Breast epithelium (tissue), 4 donors: ENCODE measurements at places on chromosomes 7 and 10.

DNA sequence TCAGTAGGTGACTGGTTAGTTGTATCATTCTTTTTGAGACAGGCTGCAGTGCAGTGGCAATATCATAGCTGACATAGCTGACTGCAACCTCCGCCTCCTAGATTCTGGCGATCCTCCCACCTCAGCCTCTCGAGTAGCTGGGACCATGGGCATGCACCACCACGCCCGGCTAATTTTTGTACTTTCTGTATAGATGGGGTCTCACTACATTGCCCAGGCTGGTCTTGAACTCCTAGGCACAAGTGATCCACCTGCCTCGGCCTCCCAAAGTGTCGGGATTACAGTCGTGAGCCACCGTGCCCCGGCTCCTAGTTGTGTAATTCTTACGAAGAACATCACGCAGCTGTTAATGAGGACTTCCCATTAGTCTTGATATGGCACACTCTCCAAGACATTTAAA is 123.4 kb upstream of the VKORC1L1 start:
- H3K4me3 ChIP-seq: no peak overlapping the region
- no peak overlapping the region for H3K27ac ChIP-seq
- DNase-seq: no peak
- no peaks in the 10 kb centered on the region for H3K27me3 ChIP-seq
- no peaks in the 10 kb centered on the region for H3K4me1 ChIP-seq

DNA sequence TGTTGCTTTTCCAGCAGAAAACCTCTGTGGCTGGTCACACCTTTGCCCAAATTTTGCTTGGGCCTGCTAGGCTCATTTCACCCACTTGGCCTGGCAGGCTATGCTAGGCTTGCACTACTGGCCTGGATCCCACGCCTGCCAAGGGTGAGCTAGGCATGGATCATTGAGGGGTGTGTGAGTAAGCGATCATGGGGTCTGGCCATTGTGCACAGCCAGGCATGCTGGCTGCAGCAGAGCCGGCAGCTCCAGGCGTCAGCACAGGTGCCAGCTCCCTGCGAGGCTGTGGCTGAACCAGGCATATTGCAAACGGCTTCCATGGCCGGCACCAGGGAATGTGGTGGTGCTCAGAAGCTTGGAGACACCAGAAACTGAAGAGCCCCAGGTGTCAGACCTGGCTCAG is 19.2 kb downstream of the CFAP70 start:
- H3K4me1 ChIP-seq: no peaks in the 10 kb centered on the region
- H3K36me3 ChIP-seq: no peaks in the 10 kb centered on the region
- H3K27me3 ChIP-seq: no peaks in the 10 kb centered on the region
- no peak overlapping the region for H3K27ac ChIP-seq
- no peak for DNase-seq

DNA sequence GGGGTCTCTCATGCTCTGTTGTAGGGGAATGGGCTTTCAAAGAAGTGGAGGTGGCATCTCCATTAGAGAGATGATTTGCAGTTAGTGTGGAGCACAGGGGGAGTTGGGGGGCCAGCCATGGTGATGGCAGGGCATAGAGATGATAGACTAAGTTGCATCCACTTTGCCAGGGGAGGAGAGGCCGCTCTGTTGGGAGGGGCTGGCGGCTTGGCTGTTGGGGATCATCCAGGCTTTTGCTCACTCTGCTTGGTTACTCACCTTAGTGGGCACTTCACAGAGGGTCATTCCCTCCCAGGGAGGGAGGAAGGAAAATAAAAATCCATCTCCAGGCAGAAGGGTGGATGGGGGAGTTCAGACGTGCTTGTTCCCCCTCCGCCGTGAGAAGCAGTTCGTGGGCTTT is 31.4 kb upstream of the CDH23 start:
- H3K4me1 ChIP-seq: no peaks in the 10 kb centered on the region
- H3K27me3 ChIP-seq: no peaks in the 10 kb centered on the region
- H3K36me3 ChIP-seq: no peaks in the 10 kb centered on the region
- no peak overlapping the region for H3K27ac ChIP-seq
- DNase-seq: no peak

DNA sequence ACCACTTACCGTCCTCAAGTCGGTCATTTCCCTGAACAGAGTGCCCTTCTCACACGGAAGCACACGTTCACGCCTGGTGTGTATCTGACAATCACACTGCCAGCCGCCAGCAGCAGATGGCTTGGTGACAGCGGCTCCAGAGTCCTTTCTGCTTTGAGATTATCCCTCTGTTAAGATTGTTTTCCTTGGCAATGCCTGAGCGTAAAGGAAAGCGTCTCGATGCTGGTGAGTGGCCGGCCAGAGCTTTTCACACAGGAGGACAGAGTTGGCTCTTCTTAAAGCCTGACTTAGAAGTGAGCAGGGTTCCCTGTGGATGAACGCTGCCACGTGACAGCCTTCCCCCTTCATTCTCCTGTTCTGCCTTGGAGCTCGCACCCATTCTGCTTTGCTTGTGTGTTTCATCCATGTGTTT is 22.1 kb upstream of the PRKAR1B start:
- no peak for DNase-seq
- H3K36me3 ChIP-seq: no peaks in the 10 kb centered on the region
- no peaks in the 10 kb centered on the region for H3K27me3 ChIP-seq
- no peaks in the 10 kb centered on the region for H3K4me1 ChIP-seq
- H3K4me3 ChIP-seq: no peak overlapping the region

DNA sequence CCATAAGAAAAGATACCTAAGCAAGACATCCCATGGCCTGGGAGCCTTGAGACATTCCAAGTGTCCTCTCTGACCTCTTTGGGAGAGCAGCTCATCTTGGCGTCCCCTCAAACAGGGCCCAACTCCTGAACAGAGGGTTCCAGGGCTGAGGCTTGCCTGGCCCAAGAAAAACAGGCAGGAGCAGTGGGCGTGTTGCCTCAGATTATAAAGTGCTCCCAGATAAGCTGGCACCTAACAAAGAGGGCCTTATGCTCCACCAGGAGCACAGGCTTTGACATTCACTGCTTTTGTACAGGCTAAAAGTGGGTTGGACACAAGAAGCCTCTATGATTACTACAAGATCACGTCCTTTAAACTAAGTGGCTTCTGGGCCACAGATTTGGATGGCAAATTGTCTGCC is 193.1 kb downstream of the FGFR2 start:
- DNase-seq: no peak
- H3K27ac ChIP-seq: no peak overlapping the region
- no peak overlapping the region for H3K4me3 ChIP-seq
- H3K27me3 ChIP-seq: no peaks in the 10 kb centered on the region
- H3K36me3 ChIP-seq: no peaks in the 10 kb centered on the region
- no peaks in the 10 kb centered on the region for H3K4me1 ChIP-seq

DNA sequence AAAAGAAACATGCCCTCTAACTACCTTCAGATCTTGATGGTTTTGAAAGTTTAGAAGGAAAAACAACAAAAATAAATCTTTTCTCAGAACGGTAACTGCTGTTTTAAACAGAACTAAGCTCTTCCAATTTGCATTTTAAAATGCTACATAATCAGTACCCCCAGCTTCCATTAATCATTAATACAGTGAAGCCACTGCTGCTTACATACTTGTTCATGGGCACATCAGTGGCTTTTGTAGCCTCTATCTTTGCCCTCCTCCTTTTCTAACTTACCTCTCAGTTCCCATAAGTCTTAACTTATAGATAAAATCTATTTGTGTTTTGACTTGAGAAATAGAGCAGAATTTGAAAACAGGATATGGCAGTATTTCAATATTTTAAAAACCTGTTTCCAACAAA is 109.1 kb downstream of the POLL start:
- no peak overlapping the region for H3K4me3 ChIP-seq
- no peak overlapping the region for H3K27ac ChIP-seq
- H3K27me3 ChIP-seq: no peaks in the 10 kb centered on the region
- no peaks in the 10 kb centered on the region for H3K4me1 ChIP-seq
- DNase-seq: no peak

GRCh38 chr7:157418204-157419034 is 81.6 kb downstream of the DNAJB6 start:
- DNase-seq: no peak
- no peaks in the 10 kb centered on the region for H3K4me1 ChIP-seq
- no peaks in the 10 kb centered on the region for H3K36me3 ChIP-seq
- no peaks in the 10 kb centered on the region for H3K27me3 ChIP-seq
- H3K4me3 ChIP-seq: no peak overlapping the region
- H3K27ac ChIP-seq: no peak overlapping the region

DNA sequence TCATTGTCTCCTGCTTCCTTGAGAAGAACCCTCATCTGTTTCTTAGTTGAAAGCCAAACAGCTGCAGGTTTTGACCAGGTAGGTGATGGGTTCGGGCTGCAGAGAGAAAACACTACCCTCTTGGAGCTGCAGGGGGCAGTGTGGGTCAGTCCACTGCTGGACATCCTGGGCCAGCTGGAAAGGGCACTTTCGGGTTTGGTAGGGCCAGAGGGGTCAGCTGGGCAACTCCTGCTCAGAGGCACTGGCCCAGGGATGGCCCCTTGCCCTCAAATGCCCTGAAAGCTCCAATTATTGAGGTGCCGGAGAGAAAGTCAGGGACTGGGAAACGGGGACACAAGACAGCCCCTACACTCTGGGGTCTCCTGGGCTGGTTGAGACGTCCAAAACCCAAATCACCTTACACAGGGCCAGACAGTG is 90.7 kb downstream of the MKI67 start:
- no peaks in the 10 kb centered on the region for H3K36me3 ChIP-seq
- no peaks in the 10 kb centered on the region for H3K4me1 ChIP-seq
- no peaks in the 10 kb centered on the region for H3K27me3 ChIP-seq
- no peak overlapping the region for H3K4me3 ChIP-seq

DNA sequence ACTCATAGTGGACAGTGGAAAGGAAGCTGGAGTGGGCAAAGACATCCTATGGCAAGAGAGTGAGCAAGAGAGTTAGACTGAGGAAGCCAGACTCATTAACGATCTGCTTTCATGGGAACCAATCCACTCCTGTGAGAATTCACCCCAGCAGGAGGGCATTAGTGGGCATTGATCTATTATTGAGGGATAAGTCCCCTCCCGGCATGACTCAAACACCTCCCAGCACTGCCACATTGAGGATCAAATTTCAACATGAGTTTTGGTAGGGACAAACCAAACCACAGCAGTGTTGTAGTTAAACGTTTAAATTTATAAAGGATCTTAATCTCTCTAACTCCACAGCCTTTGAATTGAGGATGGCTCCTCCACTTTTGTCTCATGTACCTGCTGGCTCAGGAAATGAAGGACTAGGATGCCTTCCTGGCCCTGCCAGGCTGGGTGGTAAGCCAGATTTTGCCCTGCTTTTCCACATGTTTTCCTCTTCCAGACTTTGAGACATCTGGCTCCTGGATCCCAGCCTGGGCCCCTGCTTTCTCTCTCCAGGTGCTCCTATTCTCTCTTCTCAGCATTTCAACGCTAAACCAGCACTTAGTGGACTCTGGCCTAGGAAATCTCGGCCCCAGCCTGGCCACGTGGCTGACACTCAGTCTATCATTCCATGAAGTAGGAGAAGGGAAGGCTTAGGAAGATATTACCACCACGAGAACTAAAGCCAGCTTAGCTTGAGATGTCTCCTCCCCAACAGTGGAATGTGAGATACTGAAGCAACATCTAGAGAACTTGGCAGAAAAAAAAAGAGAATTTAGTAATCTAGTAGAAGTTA is 96.5 kb upstream of the PIP4K2A start:
- no peak for DNase-seq
- H3K4me3 ChIP-seq: no peak overlapping the region
- no peaks in the 10 kb centered on the region for H3K36me3 ChIP-seq

DNA sequence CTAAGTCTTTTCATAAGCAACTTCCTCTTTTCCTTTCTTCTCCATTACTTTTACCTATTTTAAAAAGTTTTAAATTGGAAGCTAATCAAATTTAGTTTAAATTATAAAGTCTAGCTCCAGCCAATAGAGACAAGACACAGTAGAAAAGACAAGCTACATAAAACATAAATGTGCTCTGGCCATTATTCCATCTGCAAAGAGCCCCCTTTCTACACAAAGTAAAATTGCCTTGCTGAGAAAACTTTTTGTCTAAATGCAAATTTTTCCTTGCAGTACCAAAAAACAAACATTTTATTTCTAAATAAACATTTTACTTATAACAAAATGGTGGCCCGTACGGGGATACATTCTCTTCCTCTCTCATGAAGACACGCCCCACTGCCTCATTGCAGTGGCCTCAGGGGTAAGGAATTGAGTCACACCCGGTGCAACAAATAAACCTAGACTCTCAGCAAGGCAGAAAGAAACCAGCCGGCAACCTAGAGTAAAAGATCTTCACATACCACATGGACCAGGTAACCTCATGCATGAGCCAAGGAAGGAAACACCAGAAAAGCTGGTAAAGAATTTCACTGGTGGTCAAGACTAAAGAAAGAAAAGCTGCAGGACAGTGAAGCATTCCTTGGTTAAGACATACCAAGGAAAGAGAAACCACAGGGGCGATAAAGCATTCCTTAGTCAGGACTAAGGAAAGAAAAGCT is 71.6 kb upstream of the ZNF746 start:
- H3K27me3 ChIP-seq: no peaks in the 10 kb centered on the region
- no peaks in the 10 kb centered on the region for H3K4me1 ChIP-seq
- H3K36me3 ChIP-seq: no peaks in the 10 kb centered on the region
- H3K27ac ChIP-seq: no peak overlapping the region

GRCh38 chr10:21022821-21023220 is 125.7 kb upstream of the NEBL start:
- no peak for DNase-seq
- no peak overlapping the region for H3K4me3 ChIP-seq
- H3K27ac ChIP-seq: no peak overlapping the region
- no peaks in the 10 kb centered on the region for H3K27me3 ChIP-seq
- no peaks in the 10 kb centered on the region for H3K36me3 ChIP-seq
- H3K4me1 ChIP-seq: no peaks in the 10 kb centered on the region
